ENCODE measurements at places on chromosomes 11 and 22.

- no peak for DNase-seq
Measured at GRCh38 chr11:64232967-64233315, 1.4 kb upstream of the VEGFB start.

DNA sequence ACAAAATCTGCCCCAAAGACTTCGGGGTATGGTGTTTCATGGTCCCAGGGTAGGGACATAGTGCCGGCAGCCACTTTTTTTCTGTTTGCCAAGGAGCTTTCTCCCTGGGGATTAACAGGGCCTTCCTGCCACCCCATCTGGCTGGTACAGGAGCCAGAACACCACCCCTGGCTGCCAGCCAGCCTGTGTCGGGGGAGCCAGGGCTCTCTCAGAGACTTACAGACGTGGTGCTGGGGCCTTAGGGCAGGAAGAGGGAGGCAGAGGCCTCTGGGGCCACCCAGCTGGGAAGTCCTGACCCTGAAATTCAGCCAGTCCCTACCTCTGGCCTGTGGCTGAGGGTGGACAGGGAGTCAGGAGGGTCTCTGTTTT lies 52.4 kb upstream of the CDON start:
- DNase-seq: no peak

DNA sequence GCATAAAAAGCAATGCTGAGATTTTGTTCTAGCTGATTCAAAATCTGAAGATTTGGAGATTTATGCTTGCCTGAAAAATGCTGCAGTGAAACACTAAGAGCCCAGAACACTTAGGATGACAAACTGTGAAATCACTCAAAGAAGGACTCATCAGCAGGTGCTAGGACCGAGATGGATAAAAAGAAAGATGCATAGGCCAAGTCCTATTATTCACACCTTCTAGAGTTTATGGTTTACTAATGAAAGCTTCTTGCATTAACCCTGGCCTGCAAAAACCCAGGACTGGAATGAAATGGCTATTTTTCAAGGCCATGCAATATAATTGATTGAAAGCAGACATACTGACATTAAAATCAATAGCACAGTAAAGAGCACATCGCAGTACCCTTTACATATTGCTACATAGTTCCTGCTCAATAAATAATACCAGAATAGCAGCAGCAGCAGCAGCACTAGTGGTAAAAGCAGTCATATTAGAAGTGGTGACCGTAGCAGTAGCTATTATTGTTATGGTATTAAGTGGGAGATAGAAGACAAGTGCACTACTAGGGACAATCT lies 161.7 kb downstream of the RAB38 start:
- no peak for DNase-seq

DNA sequence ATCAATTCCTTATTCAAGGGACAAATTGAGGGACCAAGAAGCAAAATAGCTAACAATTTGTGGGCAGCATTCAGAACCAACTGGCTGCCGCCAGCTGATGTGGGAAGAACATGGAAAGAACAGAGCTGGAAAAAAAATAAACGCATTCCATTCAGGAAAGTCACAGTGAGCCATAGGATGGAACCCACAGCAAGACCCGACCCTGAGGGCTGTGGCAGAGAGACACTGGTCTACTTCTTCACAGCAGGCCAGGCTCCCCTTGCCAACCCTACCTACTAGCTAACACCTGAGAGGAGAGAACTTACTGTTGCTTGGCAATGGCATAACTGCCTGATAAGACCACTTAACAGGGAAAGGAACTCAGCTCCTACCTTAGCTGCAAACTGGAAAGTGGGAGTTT lies 123.5 kb upstream of the APOA1 start:
- DNase-seq: no peak

GRCh38 chr11:83047515-83048225 lies 24.0 kb downstream of the RAB30 start:
- no peak for DNase-seq

DNA sequence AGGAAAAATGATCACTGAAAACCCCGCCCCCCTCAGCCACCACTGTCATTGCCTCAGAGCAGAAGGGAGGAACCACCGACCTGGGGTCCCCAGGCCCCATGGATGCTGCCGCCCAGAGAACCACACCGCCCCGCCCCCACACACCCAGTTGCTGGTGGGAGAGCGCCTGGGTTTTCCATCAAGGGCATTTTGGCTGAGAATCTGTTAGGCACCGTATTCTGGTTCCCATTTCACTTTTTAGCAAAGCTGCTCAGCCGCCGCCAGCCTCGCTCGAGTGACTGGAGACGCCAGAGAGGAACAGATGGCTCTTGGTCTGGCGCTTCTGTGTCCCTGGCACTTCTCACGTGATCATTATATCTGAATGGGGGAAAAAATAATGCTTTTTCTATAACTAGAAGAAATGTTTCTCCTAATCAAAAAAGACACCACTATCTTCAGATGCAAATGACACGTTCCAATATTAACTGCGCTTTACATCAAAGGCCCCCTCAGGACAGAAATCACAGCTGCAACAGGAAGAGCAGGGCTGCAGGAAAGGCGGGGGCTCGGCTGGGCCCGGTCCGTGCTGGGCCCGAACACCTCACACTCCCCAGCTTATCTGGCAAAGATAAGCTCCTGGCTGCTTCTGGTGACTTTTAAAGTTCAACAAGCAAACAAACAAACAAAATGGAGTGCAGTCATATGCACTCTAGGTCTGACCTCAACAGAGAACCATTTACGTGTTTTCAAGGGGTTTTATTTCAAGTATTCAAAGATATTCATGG lies 149.8 kb downstream of the MPPED1 start:
- DNase-seq: no peak

DNA sequence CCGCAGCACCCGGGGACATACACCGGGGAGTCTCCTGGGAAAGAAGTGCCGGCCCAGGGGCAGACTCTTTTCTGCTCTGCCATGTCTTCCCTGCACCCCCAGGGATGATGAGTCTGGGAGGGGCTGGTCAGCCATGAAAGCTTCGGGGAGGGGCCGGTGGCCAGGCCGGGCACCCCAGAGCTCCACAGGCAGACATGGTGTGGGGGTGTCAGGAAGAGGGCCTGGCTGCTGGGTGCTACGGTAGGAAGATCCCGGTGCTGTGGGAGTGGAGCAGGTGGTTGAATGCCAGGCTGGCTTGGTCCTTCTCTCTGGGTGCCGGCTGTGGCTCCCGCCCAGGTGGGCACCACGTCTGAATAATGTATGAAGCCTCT lies 17.4 kb downstream of the LSP1 start:
- no peak for DNase-seq

DNA sequence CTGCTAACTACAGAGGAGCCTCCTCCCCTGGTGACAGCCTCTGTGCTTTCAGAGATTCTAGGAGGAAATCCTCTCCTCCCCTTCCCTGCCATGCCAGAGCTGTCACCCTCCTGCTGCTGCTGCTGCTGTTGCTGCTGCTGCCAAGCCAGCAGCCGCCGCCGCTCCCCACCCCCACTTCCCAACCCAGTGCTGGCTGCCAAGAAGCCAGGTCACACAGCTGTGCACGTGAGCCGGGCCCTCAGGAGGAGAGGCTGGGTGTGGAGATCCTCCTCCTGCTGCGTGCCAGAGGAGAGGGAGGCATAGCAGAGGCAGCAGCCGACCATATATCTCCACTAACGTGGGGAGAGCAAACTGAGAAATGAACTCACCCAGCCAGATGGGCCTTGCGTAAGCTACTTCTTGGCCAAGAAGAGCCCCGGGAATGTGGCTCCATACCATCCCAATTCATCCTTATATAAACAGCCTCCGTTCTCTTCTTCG lies 12.4 kb downstream of the CRY2 start:
- DNase-seq: peak; percentile 40

GRCh38 chr11:44597358-44598012 lies 32.0 kb downstream of the CD82 start:
- DNase-seq: no peak

GRCh38 chr11:103682318-103683184 lies 353.9 kb upstream of the DDI1 start:
- peak; percentile 14 for DNase-seq

- DNase-seq: no peak
Measured at GRCh38 chr11:80798174-80798573, 1357.3 kb upstream of the TENM4 start.

DNA sequence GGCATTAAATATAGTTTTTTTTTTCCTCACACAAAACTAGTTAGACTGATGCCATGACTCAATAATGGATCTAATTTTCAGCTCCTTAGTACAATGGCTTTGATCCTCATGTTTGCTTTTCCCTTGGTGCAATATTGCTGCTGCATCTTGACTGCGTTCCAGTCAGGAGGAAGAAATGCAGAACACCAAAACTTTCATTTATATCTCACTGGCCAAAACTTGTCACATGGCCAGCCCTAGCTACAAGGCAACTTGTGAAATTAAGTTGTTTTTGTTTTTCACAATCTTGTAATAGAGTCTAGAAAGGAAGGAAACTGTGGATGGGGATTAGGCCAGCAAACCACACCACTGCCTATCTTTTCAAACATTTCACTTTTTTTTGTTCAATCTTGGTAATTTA lies 36.7 kb downstream of the SMC1B start:
- no peak for DNase-seq

DNA sequence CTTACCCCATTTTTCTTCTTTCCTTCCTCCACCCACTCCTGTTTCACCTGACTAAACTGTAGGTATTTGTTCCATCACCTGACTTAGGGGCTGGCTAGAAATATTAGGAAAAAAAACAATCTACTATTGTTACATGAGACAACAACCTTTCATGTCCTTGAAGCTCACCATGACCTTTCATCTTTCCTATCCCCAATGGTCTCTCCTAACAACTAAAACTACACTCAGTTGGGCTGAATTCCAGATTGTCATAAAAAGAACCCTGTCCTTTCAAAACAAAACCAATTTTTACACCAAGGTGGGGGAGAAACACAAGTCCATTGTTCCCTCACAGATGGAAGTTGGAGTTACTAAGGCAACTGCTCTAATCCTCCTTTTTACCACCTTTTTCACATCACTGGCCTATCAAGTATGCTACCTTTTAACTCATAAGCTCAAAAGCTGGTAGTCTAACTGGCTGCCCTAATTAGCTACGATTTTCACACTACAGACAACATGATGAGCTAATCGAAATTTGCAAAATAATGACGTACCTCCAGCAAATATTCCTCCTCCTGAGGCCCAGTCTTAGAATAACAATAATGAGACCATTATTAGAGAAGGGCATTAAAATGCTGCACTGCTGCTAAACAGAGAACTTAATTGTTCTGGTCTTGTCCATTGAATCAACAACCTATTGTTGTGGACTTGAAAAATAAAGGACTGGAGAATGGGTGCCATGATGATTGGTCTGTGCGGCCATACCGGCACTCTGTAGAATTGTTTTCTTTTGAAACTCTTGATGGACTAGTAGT lies 46.5 kb upstream of the SOX6 start:
- no peak for DNase-seq

DNA sequence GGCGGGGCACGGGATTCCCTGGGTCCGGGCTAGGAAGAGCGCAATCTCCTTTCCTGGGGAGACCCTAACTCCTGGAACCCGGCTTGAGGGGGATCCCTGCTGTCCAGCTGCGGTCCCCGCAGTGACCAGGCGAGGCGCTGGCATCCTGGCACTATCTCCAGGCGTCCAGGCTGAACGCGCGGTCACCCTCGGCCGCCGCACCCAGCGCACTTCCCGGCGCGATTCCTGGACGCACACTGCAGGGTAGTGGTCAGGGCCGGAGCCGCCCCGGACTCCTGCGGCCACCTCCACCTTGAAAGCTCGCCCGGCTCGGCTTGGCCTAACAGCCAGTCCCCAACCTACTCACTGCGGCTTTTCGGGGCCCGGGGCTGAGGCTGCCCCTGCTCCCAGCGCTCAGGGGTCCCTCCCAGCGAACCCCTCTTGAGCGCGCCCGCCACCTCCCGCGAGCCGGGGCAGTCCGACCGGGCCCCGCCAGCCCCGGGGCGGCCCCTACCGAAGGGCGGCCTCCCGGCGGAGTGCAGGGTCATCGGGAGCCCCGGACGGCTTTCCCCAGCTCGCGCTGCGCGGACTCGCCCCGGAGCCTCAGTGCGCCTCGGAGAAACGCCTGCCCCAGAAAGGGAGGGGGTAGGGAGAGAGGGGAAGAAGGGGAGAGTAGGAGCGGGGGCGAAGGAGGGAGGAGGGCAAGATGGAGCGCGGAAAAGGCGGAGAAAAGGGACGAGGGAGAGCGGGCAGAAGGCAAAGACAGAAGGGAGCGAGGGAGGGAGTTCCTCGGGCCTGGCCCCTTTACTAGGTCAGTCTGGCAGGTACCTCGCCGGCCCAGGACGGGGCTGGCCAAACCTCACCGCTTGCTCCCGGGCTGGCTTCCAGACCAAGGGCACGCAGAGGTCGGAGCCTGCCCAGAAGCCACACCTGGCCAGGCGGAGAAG lies 1.0 kb downstream of the POU2AF3 start:
- no peak for DNase-seq

- DNase-seq: no peak
Measured at GRCh38 chr11:4481240-4481582, 1.2 kb upstream of the OR52K1 start.

GRCh38 chr11:80980227-80980626 lies 1539.4 kb upstream of the TENM4 start:
- peak; percentile 64 for DNase-seq

DNA sequence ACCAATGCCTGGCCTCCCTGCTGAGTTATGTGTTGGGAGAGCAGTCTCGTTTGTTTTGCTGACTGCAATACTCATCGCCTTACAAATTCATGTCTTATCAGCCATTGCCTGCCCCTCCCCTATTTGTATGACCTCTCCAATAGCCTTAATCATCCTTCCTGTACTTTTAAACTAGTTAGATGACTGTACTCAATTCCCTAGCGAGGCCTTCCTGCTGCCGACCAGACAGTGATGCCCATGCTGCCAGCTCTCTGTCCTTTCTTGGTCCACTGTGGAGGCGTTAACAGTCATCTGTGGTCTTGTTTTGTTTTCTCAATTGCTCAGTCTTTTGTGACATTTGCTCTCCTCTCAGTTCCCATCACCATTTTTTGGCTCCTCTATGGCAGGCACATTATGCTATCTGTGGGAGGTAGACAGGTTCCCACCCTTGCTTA lies 20.3 kb upstream of the YPEL1 start:
- DNase-seq: peak; percentile 33

GRCh38 chr11:134905928-134906327 lies 493.9 kb upstream of the B3GAT1 start:
- DNase-seq: no peak

GRCh38 chr22:24289114-24289513 lies 18.5 kb downstream of the SPECC1L start:
- no peak for DNase-seq

- no peak for DNase-seq
Measured at GRCh38 chr22:44586351-44586990, 88.4 kb upstream of the RTL6 start.

- no peak for DNase-seq
Measured at GRCh38 chr22:32475468-32476010, 928 bp downstream of the FBXO7 start.

DNA sequence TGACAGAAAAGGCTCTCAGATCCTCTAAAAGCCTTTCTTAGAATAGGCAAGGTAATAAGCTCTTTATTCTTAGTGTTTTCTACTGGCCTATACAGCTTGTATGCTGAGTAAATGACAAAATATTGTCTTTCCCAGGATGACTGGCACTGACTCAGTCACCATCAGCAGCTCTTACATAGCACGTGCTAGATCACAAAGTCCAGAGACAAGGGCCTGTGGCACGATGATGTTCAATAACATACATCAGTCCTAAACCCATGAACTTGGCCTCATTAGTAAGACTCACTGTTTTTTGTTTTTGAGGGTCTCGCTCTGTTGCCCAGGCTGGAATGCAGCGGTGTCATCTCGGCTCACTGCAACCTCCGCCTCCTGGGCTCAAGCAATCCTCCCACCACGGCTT lies 42.7 kb downstream of the CELF1 start:
- DNase-seq: no peak

- no peak for DNase-seq
Measured at GRCh38 chr11:131441051-131441810, 70.8 kb downstream of the NTM start.

GRCh38 chr11:13672576-13673210 lies 4.2 kb downstream of the FAR1 start:
- DNase-seq: no peak

GRCh38 chr11:111586388-111586831 lies 15.8 kb upstream of the SIK2 start:
- DNase-seq: no peak

Measured in epithelial cell of prostate (primary cell).